ENCODE measurements at places on chromosomes 5 and 9. TPM values are rescaled to one million over a fixed set of nuclear protein-coding genes. Genes with fewer than 3 reads are reported as not detected.

DNA sequence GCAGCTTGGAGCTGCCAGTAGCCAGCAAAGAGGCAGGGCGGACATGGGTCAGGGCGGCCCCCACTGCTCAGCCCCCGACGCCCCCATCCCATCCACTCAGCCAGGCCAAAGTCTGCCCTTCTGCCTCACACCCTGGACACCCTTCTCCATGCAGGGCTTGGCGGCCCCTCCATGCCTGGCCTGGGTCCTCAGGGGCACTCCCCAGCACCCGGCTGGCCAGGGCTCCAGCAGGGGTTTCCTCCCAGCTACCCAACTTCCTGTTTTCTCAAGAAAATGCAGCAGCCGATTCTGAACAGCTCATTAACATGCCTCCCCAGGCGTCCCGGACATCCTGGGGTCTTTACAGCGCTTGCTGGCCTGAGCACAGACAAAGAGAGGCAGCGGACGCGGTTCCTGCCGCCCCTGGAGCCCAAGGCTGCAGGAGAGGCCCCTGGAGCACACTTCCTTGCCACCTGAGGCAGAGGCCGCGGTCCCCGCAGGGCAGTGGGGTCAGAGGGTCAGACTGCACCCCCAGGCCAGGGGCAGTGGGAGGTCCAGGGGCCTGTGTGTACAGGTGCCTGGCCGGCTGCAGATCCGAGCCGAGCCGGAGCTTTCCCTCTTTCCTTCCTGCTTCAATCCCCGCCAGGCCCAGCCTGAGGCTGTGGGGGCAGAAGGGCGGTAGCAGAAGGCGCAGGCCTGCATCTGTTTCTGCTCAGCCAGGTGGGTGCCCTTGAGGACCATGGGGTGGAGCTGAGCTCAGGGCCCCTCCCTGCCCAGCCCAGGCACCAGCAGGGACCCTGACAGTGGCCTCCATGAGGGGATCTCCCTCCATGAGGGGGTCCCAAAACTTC lies 18.7 kb upstream of the NRARP start:
- no peak for DNase-seq

GRCh38 chr9:77498891-77499290 lies 149.2 kb downstream of the GNA14 start:
- DNase-seq, result no peak

GRCh38 chr5:139842321-139842720 lies 46.7 kb downstream of the PSD2 start:
- no peak for DNase-seq

- DNase-seq, result no peak
These were observed 15.1 kb downstream of the PRKACG start for GRCh38 chr9:68998812-68999211.

DNA sequence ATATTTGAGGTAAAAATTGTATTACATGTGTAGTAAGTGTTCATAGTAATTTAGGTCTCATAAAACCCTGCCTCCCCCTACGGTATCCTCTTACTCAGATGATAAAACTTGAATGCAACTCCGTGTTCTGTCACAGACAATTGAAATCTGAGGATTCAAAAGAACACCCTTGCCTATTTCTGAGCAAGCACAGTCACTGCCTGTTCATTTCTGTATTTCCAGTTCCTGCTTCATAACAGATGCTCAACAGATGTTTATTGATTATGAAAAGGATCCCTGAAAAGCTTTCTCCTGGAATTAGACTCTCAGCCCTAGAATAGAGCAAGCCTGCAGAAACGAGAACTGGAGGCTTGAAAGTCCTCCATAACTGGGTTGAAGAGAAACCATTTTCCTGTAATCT lies 144.1 kb upstream of the SPEF2 start:
- DNase-seq, result no peak

DNA sequence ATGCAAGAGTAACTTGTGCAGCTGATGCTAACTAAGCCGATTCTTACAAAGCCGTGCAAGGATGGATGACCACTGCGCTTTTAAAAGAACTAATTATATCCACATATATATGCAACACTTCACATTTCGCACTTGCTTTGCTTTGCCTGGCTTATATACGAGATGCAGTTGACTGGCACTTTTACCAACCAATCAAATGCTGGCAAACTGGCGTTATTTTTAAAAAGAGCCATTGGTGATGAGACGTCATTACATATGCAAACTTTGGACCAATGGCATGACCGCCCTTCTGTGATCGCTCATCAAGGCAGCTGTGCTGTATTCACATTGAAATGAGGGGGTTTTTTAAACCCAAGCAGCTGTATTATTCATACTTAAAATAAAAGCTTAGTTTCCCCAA lies 1147.7 kb upstream of the WWC1 start:
- no peak for DNase-seq

DNA sequence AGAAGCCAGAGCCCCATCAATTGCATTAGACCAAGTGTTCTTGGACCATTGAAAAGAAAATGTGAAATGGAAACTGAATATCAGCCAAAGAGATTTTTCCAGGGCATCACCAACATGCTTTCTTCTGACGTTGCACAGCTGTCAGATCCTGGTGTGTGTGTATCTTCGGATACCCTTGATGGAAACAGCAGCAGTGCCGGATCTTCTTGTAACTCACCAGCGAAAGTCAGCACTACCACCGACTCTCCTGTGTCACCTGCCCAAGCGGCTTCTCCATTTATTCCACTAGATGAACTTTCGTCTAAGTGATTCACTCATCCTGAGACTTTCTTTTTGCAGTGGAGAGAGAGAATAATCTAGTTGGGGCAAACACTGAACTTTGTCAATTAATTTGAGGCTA lies 75.7 kb downstream of the PIP5K1B start:
- DNase-seq, result no peak

DNA sequence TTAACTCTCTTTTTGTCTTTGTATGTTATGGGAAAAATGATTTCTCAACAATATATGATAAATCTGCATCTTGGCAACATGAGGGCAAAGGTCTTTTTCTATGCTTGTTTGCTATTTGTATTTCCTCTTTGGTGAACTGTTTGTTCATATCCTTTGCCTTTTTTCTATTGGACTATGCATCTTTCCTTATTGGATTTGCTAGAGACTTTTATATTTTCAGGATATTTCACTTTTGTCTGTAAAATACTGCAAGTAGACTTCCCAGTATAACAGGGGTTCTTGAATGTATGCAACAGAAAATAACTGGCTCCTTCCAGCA lies 69.4 kb upstream of the SSBP2 start:
- no peak for DNase-seq

DNA sequence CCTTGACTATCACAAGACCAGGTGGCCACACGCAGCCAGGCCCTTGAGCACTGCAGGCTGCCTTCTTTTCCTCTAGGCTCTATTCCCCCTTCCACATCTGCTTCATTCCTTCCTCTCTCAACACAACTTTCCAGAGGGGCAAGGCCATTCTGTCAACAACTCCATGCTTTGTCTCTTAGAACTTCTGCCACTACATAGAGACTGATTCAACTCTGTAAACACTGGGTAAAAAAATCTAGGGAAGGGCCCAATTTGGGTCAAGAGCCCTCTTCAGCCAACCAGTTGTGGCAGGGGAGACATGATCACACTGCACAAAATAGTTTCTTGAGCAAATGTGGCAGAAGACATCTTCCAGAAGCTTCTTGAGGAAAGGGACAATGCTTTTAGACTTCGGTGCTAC lies 55.6 kb downstream of the ATPSCKMT start:
- DNase-seq, result no peak

GRCh38 chr5:151432210-151432609 lies 15.2 kb upstream of the SLC36A1 start:
- no peak for DNase-seq

The NKD2 gene
- 6.5 TPM for total RNA-seq

The COL5A1 gene
- 99.6 TPM for total RNA-seq

The TNFSF15 gene
- under 0.01 TPM for total RNA-seq

The TMEM252 gene
- not detected for total RNA-seq

The DIPK1B gene
- total RNA-seq, result 86.2 TPM

The EGFL7 gene
- total RNA-seq, result 443 TPM

The EDIL3 gene
- total RNA-seq, result 68.1 TPM

All from ascending aorta (tissue), 2 donors.